ENCODE measurements at places on chromosomes 5 and 9.

DNA sequence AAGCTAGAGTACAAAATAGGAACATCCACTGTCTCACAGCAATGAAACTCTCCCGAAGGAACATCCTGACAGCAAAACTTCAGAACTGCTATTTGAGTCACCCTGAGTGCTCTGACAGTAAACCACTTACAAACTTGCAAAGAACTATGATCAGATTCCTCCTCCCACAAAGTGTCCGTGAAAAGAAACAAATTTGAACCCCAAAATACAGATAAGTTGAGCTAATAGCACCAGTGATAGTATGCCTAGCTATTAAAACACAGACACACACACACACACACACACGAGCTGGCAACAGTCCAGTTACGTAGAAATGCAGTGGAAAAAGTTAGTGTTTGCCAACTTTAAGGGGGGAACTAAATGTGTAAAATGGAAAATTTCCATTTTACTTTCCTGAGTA lies 3.1 kb upstream of the GLIS3 start:
- DNase-seq: no peak

- DNase-seq: no peak
Measured at GRCh38 chr5:35698047-35698808, 80.6 kb downstream of the SPEF2 start.

DNA sequence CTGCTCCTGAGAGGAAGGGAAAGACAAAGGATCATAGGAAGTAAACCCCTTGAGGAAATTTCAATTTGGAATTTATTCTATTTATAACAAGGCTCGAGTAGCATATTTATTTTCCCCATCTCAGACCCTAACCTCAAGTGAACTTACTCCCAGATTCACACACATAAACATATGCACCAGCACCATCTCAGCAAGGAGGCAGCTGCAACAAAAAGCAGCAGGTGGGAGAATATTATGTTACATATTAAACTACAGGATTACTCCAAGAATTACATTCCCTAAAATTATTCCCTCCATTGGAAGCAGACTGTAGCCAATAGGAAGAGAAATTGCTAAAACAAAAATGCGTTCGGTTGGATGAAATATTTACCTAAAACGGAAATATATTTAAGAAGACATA lies 108.4 kb upstream of the PRSS3 start:
- DNase-seq: no peak

DNA sequence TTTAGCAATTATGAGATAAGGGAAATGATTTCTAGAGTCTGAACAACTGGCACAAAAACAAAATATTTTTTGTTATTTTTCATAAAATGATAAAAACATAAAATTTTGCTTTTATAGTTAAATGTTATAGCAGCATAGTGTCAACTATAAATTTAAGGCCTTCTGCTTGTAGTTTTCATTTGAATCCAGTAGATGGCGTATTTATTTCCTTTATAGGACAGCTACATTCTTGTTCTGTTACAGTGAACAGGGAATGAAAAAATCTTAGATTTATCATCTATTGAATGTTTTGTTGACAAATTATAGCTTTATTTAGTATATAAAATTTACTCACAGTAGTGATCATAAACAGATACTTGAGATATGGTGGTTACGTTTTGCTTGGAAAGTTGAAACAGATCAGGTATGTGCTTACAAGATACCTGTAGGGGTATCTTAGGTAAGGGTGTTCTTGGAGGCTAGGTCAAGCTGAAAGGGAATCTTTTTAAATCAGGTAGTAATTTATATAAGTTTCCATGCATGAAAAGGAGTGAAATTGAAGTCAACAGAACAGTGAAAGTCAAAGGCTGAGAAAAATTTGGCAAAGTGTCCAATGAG lies 239.3 kb upstream of the GRIN3A start:
- no peak for DNase-seq

DNA sequence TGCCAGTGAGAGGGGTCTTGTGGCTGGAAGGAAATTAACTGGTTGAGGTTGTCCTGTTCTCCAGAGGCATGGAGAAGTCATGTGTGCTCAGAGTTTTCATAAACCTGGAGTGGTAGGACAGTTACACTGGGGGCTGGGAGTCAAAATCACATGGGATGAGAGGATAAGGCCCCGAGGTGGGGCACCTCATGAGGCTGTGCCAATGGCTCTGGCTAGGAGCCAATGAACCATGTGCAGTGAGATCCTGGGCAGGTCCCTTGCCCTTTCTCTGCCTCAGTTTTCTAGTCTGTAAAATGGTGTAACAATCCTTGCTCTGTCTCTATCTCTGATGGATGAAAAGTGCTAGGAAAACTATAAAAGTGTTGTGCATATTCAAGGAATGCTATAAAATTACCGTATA lies 7.0 kb upstream of the SYNPO start:
- DNase-seq: no peak

DNA sequence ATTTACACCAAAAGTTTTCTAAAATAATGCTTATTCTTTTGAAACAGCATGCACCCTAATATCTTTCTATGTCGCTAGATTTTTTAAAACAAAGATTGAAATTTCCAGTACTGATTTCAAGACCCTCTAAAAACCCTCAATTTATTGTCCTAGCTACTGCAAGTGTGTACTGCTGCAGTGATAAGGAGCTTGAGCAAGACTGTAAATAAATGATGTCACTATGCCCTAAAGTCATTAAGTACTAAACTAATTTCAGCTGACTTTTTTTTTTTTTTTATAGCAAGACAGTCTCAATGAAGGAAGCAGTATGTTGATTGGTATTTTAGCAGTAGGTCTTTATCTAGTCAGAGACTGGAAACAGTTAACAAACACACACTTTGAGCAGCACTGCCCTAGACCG lies 12.2 kb upstream of the MIER3 start:
- no peak for DNase-seq

- DNase-seq: no peak
Measured at GRCh38 chr9:130693101-130693425, 517 bp upstream of the EXOSC2 start.

- DNase-seq: no peak
Measured at GRCh38 chr5:5398071-5398470, 24.4 kb upstream of the ICE1 start.

GRCh38 chr9:114200721-114201300 lies 45.5 kb downstream of the COL27A1 start:
- no peak for DNase-seq

DNA sequence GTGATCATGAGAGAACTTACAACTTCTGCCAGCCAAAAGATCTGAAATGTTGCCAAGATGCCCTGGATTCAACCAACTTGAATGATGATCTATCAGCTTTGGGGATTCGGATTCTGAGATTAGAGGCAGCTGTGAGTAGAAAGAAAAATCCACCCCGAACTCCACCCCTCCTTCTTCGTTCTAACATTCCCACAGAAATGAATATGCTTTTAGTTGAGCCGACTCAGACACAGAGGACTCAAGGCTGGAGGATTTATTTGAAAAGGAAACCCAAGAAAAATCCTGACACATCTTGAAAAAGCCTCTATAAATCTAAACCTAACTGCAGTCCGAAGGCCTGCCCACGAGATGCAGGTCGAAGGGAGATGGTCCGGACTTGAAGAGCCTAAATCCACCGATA lies 275.0 kb downstream of the GAS1 start:
- no peak for DNase-seq

DNA sequence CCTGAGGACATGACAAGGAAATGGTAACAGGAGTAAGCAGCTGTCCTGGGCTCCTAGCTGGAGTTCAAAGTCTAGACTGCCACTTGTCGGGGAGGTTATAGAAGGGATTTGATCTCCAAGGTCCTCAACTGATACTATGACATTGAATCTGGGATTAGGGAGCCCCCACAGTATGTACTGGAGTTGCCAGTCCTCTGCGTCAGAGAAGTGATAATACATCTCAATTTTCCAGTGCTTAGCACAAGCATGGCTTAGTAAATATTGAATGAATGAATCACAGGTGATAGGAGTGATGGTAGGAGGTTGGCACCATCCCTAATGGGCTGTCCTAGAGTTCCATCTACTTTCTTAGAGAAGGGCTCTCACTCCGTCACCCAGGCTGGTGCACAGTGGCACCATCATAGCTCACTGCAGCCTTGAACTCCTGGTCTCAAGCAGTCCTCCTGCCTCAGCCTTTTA lies 6.2 kb upstream of the TPM2 start:
- no peak for DNase-seq

DNA sequence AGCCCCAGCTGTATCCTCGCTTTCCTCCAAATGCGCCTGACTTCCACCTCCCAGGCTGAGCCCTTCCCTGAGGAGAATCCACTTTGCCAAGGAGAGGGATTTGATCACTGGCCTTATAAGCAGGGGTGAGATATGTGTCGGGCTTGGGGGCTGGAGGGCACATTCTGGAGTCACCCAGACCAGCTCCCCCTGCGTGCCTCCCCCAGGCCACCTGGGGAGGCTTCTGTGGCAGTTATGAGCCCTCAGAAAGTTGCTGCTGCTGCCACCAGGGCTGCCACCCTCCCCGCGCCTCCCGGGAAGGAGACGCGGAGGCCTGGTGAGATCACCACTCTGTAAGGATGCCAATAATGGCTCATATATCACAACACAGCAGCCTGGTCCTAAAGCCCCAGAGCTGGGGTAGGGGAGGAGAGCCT lies 211.5 kb downstream of the PAPPA start:
- DNase-seq: no peak

GRCh38 chr9:33921967-33922895 lies 105.3 kb downstream of the UBE2R2 start:
- peak; percentile 34 for DNase-seq

- no peak for DNase-seq
Measured at GRCh38 chr5:151773951-151774350, 2.2 kb downstream of the G3BP1 start.

DNA sequence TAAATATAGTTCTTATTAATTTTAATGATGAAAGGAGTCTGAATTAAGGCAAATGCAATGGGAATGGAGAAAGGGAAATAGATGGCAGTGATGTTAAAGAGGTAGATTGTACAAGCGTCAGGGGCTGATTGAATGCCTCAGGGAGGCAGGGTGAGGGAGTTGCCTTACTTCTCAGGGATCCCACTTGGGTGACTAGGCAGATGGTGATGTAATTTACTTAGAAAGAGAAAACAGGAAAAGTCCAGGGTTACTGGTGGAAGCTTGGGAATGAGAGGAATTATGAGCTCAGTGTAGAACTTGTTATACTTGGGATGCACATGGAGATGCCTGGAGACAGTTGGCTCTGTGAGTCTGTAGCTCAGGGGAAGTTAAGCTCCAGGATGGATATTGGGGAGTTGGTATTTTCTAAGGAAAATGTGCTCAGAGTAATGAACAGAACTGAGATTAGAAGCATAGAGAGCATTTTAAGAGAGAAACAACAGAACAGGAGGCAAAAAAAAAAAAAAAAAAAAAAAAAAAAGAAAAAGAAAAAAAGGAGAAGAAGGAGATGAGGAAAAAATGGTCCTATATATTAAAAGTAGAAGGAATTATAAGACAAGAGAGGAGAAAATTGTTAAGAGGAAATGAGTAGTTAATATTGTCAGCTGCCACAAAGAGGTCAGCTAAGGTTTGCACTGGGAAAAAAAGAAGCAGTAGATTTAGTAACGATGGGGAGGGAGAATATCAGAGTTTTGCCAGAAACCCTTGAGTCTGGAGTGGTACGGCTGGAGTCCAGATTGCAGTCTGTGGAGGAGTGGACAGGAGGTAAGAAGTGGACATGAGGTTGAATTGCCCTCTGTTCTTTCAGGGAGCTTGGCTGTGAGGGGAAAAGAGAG lies 88.0 kb upstream of the ELL2 start:
- DNase-seq: no peak

GRCh38 chr5:133906303-133906702 lies 62.1 kb downstream of the C5orf15 start:
- no peak for DNase-seq

DNA sequence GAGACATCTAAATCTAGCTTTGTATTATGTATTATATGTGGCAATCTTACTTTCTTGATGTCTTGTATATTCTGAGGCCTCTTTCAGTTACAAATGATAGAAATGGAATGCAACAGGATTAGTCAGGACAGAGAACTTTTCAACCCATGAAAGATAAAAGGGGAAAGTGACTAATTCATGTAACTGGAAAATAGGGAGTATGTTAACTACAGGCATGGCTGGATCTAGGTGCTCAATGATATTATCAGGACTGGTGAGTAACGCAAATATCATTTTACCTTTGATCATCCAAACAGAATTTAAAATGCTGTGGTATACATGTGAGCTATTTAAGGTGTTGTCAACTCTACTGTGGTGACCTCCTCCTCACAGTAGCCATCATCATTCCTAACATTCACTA lies 215.7 kb upstream of the GLRA1 start:
- DNase-seq: no peak

DNA sequence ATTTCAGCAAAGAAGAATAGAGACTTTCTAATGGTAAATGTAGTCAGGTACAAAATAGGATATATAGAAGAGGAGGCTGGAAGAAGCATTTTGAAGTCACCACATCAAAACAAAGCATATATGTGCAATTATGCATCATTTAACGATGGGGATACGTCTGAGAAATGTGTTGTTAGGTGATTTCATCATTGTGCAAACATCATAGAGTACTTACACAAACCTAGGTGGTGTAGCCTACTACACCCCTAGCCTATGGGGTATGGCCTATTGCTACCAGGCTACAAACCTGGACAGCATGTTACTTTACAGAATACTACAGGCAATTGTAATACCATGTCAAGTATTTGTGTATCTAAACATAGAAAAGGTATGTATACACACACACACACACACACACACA lies 28.4 kb downstream of the ELP1 start:
- DNase-seq: no peak

DNA sequence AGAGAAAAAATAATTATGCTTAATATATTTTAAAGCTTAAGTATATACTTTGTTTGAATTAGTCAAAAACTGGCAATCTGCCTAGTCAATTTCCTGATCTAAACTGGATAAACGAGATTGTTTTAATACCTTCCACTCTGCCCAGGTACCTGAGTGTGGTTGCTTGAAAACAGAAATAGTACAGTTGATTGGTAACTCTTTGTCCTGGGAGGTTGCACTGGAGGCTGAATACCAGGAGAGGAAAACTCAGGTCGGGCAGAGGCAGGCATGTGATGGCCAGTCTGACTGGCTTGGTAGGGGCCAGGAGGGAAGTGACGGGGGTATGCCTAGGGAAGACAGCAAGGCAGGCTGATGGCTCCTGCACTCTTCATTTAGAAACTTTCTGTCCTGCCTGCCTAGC lies 80.2 kb downstream of the PIK3R1 start:
- DNase-seq: no peak

- DNase-seq: no peak
Measured at GRCh38 chr9:7358876-7359275, 440.7 kb downstream of the DMAC1 start.

All from activated CD8-positive, alpha-beta T cell treated with anti-CD3 and anti-CD28 coated beads, Interleukin-2, amount 10 ng/mL, durations not matched to agents 7 days and 5 days (primary cell).